Colonic mucosa (tissue), 4 donors: ENCODE measurements at places on chromosomes 3 and 15. TPM values are rescaled to one million over a fixed set of nuclear protein-coding genes. Genes with fewer than 3 reads are reported as not detected.
A peak's percentile ranks its signal among the peaks of the same experiment; 100 is the strongest.

TTC21A gene
- 2.8 TPM for total RNA-seq

RBP2 gene
- 1.4 TPM for total RNA-seq

CCDC13 gene
- total RNA-seq: 0.93 TPM

ZNF80 gene
- total RNA-seq: not detected

DNA sequence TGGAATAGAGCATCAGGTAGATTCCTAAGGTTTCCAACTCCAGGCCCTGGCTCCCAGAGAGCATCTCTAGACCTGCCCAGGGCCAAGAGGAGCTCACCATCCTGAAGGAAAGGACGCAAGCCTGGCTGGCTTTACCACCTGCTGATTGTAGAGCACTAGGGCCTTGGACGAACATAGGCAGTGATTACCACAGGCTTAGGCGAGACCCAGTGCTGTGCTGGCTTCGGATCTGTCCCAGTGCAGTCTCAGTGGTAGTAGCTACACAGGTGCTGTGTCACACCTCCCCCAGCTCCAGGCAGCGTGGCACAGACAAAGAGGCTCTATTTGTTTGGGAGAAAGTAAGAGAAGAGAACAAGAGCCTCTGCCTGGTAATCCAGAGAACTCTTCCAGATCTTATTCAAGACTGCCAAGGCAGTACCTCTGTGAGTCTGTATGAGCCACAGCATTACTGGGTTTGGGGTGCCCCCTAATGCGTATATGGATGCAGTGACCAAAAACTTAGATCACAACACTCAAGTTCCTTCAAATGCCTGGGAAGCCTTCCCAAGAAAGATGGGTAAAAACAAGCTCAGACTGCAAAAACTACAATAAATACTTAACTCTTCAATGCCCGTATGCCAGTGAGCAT lies 25.4 kb downstream of the ISG20 start:
- no peak overlapping the region for H3K4me3 ChIP-seq
- H3K27ac ChIP-seq: no peak overlapping the region
- H3K4me1 ChIP-seq: no peaks in the 10 kb centered on the region
- H3K36me3 ChIP-seq: no peaks in the 10 kb centered on the region
- no peak for DNase-seq

DNA sequence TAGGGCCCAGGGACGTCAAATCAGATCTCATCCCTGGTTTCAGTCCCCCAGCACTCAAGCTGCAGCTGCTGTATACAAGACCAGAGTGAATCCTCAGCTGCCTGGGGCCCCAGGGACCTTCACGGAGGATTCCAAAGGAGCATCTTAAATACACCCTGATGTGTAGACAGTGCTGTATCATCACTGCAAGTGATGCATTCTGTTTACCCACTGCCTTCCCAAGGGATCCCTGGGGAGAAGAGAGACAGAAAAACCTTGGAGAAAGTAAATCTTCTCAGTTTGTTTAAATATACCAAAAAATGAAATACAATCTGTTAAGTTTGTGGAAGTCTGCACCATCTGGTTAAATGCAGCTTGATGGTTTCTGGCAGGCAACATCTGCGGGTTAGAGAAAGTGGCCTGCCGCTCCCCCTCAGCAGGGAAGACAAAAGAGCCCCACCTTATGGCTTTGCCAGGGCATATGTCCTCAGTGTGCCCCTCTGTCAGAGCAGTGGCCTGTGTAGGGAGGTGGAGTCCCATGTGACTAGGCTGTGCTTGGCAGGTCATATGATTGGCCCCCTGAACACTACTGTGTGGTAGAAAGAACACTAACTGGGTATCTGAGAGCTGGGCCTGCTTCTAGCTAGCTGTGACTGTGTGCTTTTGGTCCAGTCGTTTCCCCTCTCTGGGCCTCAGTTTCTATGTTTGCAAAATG lies 222.2 kb upstream of the TRIM42 start:
- DNase-seq: no peak
- H3K4me1 ChIP-seq: no peaks in the 10 kb centered on the region
- no peak overlapping the region for H3K4me3 ChIP-seq
- H3K27me3 ChIP-seq: no peaks in the 10 kb centered on the region
- H3K27ac ChIP-seq: no peak overlapping the region

DNA sequence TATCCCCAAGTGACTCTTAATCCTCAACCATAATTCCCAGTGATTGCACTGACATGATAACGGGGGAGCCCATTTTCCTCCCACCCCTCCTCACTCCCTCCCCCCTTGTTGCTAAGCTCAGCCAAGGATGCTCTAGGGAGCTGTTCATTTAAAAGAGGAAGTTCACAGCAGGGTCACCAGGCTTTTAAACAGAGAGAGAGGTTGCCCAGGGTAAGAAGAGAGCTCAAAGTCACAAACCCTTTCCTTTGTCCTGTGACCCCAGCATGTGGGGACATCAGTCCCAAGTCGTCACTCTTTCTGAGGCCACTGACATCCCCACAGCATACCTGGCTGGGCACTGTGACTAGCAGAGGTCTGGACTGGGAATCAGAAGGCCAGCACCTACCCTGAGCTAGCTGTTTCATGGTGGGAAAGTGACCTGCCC lies 144.1 kb downstream of the RORA start:
- H3K4me1 ChIP-seq: no peaks in the 10 kb centered on the region
- H3K27ac ChIP-seq: no peak overlapping the region
- no peaks in the 10 kb centered on the region for H3K27me3 ChIP-seq
- H3K36me3 ChIP-seq: no peaks in the 10 kb centered on the region
- H3K4me3 ChIP-seq: no peak overlapping the region

DNA sequence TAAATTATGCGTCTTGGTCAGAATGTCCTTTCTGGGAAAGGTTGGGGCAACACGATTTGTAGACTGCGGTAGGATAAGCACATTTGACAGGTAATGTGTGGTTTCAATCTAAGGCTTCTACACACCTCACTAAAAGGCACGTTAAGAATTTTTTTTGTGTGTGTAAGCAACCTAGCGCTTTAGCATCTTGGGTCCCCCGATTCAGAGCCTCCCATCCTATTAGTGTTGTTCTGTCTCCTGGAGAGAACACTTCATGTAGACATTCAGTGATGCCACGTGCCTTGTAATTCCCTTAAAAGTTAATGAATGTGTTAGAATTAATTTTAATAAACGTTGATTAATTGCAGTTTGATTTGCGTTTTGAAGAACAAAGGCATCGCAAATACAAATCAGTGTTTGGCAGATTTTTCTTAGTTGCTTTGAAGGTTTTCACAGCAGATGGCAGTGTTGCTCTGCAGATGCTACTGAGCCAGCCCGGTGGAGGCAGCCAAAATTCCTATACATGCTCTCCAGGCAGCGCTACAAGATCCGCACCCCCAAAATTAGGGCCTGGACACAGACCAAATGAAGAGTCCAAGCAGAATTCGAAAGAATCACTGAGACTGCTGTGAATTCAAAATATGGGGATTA lies 63.5 kb downstream of the OTOL1 start:
- no peaks in the 10 kb centered on the region for H3K27me3 ChIP-seq
- no peaks in the 10 kb centered on the region for H3K36me3 ChIP-seq
- H3K4me1 ChIP-seq: no peaks in the 10 kb centered on the region
- DNase-seq: peak; percentile 21
- H3K4me3 ChIP-seq: no peak overlapping the region

DNA sequence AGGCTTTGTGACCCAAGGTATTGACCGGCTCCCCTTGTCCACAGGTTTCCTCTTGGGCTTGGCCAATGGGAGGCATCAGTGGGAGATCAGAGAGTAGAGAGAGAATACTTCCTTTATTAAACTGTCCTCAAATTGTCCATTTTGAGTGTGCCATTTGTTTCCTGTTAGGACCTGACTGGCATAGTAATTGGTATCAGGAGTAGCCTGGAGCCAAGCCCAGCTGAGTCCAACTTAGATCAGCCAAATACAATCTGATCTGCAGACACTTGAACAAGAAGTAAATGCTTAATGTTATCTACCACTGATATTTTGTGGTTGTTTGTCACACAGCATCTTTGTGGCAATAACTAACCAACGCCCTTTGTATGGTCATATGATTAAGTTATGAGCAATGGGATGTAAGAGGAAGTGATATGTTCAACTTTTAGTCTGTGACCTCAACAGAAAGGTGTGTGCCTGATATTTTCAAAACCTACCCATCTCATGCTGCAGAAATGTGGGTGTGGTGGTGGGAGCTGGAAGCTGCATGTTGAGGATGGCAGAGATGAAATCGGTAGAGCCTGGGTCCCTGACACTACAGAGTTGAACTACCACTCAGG lies 13.3 kb downstream of the MYD88 start:
- no peaks in the 10 kb centered on the region for H3K36me3 ChIP-seq
- no peaks in the 10 kb centered on the region for H3K4me1 ChIP-seq
- H3K27ac ChIP-seq: no peak overlapping the region
- no peak overlapping the region for H3K4me3 ChIP-seq

GRCh38 chr15:77816983-77817382 lies 184.3 kb upstream of the LINGO1 start:
- peaks cover 42% of the 10 kb centered on the region for H3K27me3 ChIP-seq
- H3K36me3 ChIP-seq: no peaks in the 10 kb centered on the region
- no peak overlapping the region for H3K27ac ChIP-seq

DNA sequence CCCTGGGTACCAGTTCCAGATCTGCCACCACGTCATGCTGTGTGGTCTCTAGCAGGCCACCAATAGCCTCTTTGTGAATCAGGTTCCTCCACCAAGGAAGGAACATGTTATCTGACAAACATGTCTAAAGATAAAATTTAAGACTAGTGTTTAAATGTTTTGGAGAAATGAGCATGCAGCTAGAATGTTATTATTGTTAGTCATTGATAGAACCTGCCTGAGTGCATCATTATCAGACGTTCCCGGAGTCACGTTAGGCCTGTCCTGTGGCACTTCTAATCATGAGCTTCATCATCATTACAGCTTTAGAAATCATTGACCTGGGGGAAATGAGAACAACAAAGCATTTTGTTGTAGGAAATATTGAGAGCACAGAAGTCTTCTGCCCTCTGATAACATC lies 58.9 kb upstream of the FURIN start:
- no peak overlapping the region for H3K27ac ChIP-seq
- H3K27me3 ChIP-seq: no peaks in the 10 kb centered on the region
- H3K4me3 ChIP-seq: no peak overlapping the region
- no peaks in the 10 kb centered on the region for H3K36me3 ChIP-seq

DNA sequence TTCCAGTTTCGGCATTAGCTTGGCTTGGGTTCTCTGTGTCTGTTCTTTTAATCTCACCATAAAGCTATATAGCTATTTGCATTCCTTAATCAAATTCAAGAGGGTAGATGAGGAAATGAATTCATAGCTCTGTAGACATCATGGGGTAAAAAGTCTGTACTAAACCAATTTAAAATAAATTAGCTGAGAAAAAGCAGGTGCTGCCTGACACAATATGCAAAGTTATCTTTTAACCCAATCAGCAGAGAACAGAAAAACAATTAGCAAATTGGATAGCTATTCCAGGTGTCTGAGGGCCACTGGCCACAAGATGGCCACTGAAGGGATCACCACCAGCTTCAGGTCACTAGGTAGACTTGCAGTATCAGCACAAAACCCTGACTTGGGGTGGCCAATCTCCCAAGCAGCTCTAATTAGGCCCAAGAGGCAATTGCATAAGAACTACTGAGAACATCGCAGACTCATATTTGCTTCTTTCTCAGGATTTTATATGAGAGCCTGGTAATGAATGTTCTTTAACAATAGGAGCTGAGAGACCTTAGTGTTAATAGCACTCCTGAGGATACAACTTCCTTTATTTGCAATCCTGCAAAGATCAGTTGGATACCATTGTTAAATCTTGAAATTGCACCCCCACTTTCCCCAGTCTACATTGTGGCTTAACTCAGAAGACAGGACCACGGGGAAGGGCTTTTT lies 494.3 kb downstream of the PDCD6IP start:
- no peak overlapping the region for H3K4me3 ChIP-seq
- no peak for DNase-seq
- no peaks in the 10 kb centered on the region for H3K4me1 ChIP-seq
- no peaks in the 10 kb centered on the region for H3K36me3 ChIP-seq
- no peak overlapping the region for H3K27ac ChIP-seq
- no peaks in the 10 kb centered on the region for H3K27me3 ChIP-seq
